ENCODE measurements at places on chromosomes 7 and 10. TPM values are rescaled to one million over a fixed set of nuclear protein-coding genes. Genes with fewer than 3 reads are reported as not detected.
A peak's percentile ranks its signal among the peaks of the same experiment; 100 is the strongest.

SOSTDC1 gene
- 2.1 TPM for total RNA-seq

NODAL gene
- total RNA-seq = not detected

GDF2 gene
- total RNA-seq = 0.16 TPM

WNT8B gene
- not detected for total RNA-seq

MMRN2 gene
- total RNA-seq = 57.0 TPM

CYP2C19 gene
- total RNA-seq = not detected

SLC29A3 gene
- total RNA-seq = 2.9 TPM

CDHR3 gene
- total RNA-seq = not detected

- H3K27ac ChIP-seq = no peak overlapping the region
- peaks cover 73% of the 10 kb centered on the region for H3K27me3 ChIP-seq
- no peak for DNase-seq
- peaks cover 47% of the 10 kb centered on the region for H3K4me1 ChIP-seq
Observed at GRCh38 chr10:100734295-100735086, 10.9 kb upstream of the PAX2 start.

DNA sequence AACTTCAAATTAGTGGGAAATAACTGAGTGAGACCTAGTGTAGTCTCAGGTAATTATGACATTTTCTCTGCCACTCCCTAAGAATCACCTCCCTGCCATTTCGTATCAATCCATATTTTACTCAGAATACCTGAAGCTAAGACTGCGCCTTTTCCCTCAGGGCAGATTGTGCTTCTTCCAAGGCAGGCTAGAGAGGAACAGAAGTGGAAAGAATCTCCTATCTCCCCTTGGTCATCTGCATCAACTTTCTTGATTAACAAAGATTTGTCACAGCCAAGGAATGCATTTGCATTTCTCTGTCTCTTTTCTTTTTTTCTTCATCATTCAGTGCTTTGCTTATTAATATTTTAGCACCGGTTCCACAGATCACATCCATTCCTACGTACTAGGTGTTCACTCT is 119.1 kb downstream of the PTPRZ1 start:
- no peak overlapping the region for H3K4me3 ChIP-seq
- H3K27me3 ChIP-seq = no peaks in the 10 kb centered on the region
- H3K36me3 ChIP-seq = no peaks in the 10 kb centered on the region

GRCh38 chr7:105011141-105011830 is 2.7 kb upstream of the KMT2E start:
- H3K27ac ChIP-seq = peak overlapping the region; percentile 100
- no peaks in the 10 kb centered on the region for H3K36me3 ChIP-seq
- H3K4me1 ChIP-seq = no peaks in the 10 kb centered on the region
- peak overlapping the region; percentile 76 for H3K4me3 ChIP-seq
- no peak for DNase-seq
- H3K27me3 ChIP-seq = no peaks in the 10 kb centered on the region

DNA sequence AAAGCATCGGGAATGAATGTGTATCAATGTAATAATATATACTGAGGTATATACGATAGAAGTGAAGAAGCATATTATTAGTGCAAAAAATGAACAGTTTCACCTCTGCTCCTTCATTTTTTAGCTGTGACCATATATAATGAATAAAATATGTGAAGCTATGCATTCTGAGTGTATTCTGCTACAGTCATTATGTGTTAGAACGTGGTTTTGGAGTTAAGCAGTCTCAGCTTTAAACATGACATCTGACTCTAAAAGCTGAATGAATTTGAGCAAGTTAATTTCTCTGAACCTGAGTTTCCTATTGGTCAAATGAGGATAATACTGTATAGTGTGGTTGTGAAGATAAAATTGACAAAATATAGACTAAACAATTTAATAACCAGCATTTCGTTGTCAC is 358.1 kb downstream of the SUGCT start:
- H3K4me3 ChIP-seq = no peak overlapping the region
- no peak for DNase-seq
- no peaks in the 10 kb centered on the region for H3K4me1 ChIP-seq
- H3K36me3 ChIP-seq = no peaks in the 10 kb centered on the region

- H3K4me1 ChIP-seq = peaks cover 9% of the 10 kb centered on the region
- H3K36me3 ChIP-seq = peaks cover 24% of the 10 kb centered on the region
Observed at GRCh38 chr10:84370283-84370682, 41.9 kb downstream of the CCSER2 start.

DNA sequence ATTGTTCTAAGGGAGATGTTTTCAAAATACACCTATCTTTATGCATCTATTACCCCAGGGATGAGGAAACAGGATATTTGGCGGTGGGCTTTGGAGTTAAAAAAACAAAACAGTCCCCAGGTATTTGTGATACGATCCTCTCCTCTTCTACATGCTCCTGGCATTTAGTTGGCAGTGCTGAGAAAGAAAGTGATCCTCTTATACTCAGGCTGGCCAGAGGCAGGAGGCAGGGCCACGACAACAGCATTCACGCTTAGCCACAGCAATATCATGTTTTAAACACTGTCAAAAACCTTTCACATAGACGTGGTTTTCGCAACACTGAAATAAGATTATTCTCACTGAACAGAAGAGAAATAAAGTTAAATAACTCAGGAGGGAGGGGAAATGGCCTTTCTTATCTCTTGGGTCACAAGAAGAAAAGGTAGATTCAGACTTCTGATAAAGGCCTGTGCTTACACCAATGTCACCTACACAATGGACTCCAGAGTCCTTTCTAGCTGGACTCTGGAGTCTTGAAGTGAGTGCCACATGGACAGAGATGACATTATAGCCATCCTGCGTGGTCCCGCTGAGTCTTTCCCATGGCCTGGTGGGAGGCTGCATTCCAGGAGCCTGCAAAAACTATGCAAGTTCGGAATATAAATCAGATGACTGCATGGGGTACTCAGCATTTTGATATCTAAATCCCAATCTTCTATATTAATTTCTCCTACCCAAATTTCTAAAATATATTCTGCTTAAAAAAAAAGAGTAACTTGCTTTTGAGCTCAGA is 88.7 kb downstream of the PIP4K2A start:
- H3K4me1 ChIP-seq = peaks cover 4% of the 10 kb centered on the region
- no peaks in the 10 kb centered on the region for H3K36me3 ChIP-seq
- DNase-seq = no peak
- no peak overlapping the region for H3K4me3 ChIP-seq

GRCh38 chr7:65812281-65812680 is 60.6 kb upstream of the VKORC1L1 start:
- H3K27me3 ChIP-seq = no peaks in the 10 kb centered on the region
- no peak overlapping the region for H3K27ac ChIP-seq
- no peak for DNase-seq
- H3K36me3 ChIP-seq = no peaks in the 10 kb centered on the region
- H3K4me3 ChIP-seq = no peak overlapping the region

GRCh38 chr7:3551536-3551935 is 250.5 kb downstream of the SDK1 start:
- H3K4me1 ChIP-seq = no peaks in the 10 kb centered on the region
- no peaks in the 10 kb centered on the region for H3K27me3 ChIP-seq

- H3K27me3 ChIP-seq = no peaks in the 10 kb centered on the region
- H3K27ac ChIP-seq = no peak overlapping the region
- no peaks in the 10 kb centered on the region for H3K36me3 ChIP-seq
- no peaks in the 10 kb centered on the region for H3K4me1 ChIP-seq
- H3K4me3 ChIP-seq = no peak overlapping the region
- no peak for DNase-seq
Observed at GRCh38 chr10:121734589-121735045, 136.4 kb upstream of the FGFR2 start.

DNA sequence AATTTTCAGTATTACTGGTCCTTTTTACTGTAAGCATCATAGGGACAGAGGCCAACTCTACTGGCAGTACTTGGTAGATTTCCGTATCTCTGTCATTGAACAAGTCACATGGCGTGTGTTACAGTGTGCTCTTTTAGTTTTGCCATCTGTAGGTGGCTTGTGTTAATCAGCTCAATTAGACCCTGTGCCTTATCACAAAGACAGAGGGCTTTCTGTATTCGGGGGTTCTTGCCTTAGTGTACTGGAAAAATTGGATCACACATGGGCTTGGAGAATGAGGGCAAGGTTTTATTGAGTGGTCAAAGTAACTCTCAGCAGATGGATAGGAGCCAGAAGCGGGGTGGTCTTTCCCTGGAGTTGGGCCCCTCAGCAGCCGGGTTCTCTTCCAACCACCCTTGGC is 21.3 kb upstream of the LRGUK start:
- no peaks in the 10 kb centered on the region for H3K36me3 ChIP-seq
- H3K4me1 ChIP-seq = no peaks in the 10 kb centered on the region
- no peak overlapping the region for H3K27ac ChIP-seq
